NCI-H2081 treated with DMSO at 0.1 percent for 48 hours (cell line): ENCODE measurements at places on chromosomes 1 and 21.

DNA sequence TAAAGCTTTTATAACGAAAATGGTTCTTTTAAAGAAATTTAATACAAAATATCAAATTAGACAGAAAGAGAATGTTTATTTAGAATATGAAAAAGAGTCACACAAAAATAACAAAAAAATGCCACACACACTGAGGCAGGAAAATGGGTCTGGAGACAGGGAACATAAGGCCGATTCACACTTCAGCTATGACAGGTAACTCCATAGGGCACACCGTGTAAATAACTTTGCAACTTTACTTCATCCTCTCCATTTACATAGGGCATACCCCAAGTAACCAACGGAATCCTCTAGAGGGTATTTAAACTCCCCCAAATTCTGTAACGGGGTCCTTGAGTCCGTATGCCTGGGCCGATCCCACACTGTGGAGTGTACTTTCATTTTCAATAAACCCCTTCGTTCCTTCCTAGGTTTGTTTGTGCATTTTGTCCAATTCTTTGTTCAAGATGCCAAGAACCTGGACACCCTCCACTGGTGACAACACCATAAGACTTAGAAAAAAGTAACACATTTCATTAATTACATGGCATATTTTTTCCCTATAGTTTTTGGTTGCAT lies 23.1 kb upstream of the PTGS2 start:
- DNase-seq: no peak

DNA sequence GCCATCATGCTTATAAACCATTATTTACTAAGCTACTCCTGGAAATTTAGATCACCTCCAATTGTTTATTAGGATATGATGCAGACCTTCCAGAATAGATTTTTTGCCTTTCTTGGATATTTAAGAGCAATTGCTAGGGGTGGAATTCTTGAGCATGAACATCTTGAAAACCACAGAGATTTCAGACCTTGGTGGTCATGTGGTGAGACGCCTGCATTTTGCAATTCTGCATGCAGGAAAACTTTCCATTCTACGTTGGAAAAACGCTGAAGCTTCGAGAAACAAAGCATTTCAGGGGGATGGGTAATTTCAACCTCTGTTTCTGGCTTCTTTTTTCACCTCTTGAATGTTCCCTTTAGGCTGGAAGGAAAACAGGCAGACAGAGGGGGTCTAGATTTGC lies 596.3 kb downstream of the KIF26B start:
- DNase-seq: no peak

GRCh38 chr1:152866321-152866720 lies 6.5 kb downstream of the LCE7A start:
- DNase-seq: no peak

- no peak for DNase-seq
These were observed 47.2 kb upstream of the CAPZB start for GRCh38 chr1:19532519-19532918.

DNA sequence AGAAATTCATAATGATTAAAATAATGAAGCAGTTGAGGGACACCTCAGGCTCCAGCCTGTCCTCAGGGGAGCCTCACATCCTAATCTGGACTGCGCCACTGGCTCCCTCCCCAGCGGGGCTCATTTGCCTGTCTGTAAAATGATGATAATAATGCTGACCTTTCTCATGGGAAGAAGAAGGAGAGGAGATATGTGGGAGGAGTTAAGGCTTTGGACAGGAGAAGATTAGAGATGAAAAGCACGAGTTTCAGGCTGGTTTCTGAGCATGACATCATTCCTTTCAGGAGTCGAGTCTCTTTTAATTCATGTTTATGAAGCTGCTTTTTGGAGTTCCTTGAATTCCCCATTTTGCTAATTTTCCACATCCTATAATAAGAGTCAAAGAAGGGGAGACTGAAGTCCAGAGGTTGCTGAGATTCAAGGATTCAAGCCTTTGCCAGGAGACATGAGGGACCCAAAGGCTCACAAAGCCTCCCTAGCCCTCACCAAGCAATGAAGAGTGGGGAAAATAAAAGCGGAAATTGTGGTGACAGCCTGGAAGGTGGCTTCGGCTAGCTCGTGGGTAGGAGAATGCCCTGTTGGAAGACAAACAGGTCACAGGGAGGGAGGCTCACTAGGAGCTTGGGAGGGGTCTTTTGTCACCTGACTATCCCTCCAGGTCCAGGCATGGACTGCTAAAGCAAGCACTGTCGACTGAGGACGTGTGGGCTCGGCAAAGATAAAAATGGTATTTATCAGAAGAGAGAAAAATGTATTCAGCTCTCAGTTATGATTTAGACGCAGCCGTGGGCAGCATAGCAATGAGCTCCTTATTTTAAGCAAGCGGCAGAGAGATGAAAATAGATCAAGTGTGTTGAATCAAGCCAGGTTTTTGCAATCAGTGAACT lies 27.5 kb upstream of the STMN1 start:
- no peak for DNase-seq

DNA sequence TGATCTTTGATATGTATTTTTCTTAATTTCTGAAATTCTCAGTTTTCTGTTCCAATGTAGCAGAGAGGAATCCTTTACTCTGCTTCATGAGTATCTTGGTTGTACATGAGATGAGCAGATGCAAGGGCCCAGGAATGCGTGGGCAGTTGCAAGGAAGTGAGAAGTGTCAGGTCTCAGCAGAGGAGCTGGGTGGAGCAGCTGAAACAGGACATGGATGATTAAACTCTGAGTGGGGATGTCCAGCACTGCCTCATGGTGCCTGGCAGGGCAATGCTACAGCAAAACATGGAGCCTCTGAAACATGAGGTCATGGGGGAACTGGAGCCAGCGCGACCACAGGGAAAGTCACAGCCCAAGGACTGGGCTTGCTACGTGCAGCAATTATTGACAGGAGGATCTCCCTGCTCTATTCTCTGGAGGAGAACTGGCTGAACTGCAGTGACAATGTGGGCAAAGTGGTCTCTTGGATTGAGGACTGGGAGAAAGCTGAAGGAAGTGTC lies 48.4 kb downstream of the COLGALT2 start:
- DNase-seq: no peak

- DNase-seq: no peak
These were observed 14.1 kb downstream of the MFSD2A start for GRCh38 chr1:39969048-39969447.

DNA sequence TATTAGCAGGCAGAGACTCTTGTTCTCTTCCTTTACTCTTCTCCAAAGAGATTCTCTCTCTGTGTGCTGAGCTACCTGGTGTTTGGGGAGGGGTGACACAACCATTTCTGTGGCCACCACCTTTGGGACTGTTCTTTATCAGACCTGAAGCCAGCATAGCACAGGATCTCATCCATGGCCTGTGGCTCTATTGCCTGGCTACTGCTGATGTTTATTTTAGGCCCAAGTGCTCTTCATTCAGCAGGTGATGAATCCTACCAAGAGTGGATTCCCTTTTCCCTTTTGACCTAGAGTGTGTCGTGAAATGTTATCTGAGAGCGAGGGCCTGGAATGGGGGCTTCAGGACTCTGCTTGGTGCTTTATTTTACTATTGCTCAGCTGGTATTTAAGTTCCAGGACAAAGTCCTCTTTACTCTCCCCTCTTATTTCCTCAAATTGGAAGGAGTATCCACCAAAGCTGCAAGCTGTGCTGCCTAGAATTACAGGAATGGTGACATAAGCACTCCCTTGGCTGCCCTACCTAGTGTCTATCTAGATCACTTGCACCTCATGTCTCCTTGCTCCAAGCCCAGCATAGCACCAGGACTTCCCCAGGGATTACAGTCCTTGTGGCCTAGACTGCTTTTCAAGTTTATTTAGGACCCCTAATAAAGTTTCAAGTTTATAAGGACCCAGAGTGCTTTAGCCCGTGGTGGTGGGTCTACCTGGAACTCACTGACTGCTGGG lies 94.7 kb upstream of the GPR52 start:
- no peak for DNase-seq

DNA sequence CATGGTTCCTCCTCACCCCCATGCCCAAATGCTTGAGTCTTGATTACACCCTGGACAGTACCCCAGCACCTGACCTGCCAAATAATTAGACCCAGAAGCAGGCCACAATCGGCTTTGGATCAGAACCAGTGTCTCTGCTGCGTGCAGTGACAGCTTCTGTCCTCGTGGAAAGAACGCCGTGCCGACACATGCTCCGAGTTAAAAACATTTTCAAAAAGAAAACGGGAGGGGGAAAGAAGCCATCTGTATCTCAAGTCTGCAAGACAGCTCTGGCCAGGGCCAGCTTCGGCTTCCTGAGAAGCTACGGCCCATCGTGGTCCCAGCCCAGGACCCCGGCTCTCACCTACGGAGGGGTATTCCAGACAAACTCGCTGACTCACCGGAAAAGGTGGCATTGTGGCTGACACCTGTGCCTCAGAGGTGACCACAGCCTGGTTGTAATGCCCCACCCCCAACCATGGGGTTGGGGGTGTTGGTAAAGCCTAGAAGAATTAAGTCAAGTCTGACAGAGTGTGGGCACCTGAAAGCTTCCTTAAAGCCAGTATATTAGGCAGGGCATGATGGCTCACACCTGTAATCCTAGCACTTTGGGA lies 25.8 kb downstream of the SSBP3 start:
- DNase-seq: no peak

DNA sequence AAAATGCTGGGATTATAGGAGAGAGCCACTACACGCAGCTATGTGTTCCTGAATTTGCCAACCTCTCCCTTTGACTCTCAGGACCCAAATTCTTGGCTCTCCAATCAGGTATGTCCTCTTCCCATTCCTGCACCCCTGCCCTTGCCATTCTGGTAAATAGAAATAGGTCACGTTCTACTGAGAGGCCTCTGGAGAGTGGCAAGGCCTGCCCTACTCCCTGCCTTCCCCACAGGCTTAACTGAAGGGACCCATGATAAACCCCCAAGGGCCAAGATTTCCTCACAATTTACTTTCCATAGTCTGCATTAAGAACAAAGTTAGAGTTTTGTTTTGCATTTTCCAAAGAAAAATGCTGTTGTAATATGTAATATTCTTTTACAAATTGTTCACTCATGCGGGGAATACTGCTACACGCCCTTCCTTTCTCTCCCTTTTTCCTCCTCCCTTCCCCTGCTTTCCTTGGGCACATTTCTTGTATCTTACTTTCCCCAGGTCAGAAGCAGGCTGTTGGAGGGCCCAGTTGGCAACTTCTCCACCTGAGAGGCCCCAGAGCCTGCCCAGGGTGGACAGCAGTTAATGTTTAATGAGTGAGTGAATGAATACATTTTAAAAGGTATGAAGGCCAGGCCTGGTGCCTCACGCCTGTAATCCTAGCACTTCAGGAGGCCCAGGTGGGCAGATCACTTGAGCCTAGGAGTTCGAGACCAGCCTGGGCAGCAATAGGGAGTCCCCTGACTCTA lies 33.9 kb upstream of the PUM1 start:
- no peak for DNase-seq

DNA sequence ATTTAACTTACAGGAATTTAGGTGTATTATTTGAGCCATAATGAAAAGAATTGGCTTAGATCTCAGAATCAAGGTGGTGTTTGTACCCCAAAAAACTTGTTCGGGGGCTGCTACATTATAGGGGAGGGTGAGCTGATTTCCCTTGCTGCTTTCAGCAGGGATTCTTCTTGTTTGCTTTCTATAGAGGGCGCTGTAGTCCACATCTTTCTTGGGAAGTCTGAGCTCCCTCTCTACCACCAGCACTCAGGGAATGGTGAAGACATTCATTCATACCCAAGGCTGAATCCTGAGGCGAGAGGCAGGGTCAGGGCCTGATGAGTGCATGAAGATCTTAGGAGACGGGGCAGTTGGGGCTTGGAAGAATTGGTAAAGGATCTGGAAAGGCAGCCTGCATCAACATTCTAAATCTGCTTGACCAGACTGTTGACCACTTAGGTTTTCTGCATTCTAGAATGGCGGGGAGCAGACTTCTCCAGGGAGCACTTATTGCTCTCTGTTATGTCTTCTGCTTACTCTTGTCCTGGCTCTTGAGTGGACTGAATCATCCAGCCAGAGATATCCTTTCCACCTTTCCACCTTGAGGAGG lies 18.9 kb downstream of the SPATA46 start:
- no peak for DNase-seq

DNA sequence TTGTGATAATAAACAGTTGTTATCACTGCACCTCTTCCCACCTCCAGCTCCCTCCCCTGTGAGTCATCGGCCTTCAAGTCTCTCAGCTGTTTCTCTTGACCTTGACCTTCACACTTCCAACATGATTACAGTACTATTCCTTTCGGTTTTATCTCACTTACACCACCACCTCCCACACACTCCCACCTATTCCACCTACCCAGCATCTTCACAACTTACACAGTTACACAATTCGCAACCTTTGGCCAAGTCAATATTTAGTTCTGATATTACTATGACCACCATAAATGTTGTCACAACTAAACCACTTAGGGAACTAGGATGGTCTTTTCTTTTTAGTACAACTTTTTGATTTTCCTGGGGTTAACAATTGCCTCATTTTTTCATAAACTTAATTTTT lies 60.2 kb downstream of the RIPK4 start:
- no peak for DNase-seq

DNA sequence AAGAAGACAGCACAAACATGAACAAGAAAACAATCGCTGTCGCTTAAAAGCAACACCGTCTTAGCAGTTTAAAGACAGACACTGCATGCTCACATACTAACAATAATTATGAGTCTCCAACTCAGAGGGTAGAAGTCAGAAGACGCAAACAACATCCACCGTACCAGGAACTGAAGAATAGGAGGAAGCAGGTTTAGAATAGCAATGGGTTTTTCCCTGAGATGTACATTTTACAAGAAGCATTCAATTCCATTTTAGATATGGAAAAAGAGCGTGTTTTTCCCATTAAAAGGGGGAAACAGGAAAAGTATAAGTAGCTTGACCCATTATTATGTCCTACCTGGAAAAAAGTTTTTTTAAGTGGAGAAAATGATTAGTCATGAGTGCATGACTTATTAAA lies 34.5 kb upstream of the KCNE1 start:
- no peak for DNase-seq

- DNase-seq: no peak
These were observed at the start of gene NTRK1 for GRCh38 chr1:156860628-156861423. Gene NTRK1, plus strand, starts transcription at chr1:156860865. Its CDS starts 70 bp downstream, at chr1:156860935.

GRCh38 chr1:53600561-53600960 lies 138.4 kb downstream of the GLIS1 start:
- DNase-seq: no peak

GRCh38 chr21:18252256-18252655 lies 7.6 kb downstream of the CHODL start:
- no peak for DNase-seq
